ENCODE measurements at places on chromosomes 1 and 21.

- DNase-seq, result no peak
Observed at GRCh38 chr21:39601187-39601928, 11.4 kb upstream of the B3GALT5 start.

DNA sequence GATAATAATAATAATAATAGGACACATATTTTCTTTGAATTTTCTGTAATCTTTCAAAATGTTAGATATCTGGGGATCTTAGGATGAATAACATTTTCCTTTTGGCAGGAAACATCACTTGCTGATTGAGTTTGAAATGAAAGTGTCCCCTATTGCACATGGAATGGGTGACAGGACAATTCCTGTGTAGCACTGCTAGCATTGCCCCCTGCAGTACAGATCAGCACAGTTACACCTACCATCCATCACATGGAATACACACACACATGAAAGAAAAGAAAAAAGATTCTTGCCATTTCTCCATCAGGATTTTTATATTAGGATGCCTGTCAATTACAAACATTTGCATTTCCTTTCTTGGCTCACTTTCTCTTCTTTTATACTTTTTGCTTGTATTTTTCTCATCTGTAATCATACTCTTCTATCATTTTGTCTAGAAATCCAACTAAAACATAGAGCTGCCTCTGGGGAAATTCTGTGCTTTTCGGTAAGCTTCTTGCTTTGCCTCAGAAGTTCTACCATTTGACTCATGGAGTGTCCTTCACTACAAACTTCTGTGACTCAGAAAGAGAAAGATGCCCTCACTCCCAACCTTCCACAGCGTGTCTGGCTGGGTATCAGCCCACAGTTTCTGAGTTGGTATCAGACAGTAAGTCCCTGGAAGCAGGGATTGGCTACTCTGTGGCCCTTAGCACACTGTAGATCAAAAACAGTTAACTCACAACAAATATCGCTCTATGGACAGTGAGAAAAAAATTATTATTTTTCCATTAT lies 641.2 kb downstream of the PTPRC start:
- DNase-seq, result peak; percentile 53

DNA sequence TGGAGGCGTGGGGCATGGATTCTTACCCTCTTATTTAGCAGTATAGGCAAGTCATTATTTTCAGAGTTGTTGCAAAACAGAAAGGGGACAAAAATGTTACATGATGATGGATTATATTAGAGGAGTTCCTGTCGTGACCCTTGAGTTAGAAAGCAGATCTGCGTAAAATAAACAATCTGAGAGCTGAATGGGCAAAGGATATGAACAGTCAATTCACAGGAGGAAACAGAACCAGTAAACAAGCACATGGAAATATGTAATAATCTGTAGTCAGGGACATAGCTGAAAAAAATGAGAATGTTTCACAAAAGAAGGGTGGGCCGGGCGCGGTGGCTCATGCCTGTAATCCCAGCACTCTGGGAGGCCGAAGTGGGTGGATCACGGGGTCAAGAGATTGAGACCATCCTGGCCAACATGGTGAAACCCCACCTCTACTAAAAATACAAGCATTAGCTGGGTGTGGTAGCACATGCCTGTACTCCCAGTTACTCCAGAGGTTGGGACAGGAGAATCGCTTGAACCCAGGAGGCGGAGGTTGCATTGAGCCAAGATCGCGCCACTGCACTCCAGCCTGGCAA lies 20.9 kb downstream of the RCAN1 start:
- no peak for DNase-seq

DNA sequence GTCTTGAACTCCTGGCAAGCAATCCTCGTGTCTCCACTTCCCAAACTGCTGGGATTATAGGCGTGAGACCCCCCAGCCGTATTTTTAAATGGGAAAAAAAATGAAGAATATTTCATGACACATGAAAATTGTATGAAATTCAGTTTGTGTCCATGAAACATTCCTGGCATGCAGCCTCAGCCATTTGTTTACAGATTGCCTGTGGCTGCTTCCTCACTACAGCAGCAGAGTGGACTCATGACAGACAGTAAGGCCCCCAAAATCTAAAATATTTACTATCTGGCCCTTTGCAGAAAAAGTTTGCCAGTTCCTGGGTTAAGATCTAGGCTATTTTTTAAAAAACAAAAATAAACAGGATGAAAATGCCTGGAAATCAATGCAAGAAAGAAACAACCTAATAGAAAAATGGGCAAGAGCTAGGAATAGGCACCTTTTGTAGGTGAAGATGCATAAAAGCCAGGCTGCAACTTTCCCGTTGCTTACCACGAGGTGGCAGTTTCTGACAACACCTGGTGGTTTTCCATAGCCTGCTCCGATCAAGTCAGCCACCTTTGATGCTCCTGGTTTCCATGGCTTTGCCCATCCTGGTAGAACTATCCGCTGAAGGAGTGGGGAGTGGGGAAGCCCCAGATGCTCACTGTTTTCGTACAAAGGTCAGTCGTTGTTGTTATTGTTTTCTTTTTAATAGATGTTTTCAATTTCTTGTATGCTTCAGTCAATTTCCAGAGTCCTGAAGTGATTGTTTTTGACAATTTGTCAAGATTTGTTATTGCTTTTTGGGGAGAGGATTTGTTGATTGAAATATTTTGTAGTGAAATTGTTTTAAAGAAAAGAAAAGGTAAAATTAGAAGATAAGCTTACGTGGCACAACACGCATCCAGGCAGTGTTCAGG lies 24.3 kb downstream of the UBE2Q1 start:
- no peak for DNase-seq

DNA sequence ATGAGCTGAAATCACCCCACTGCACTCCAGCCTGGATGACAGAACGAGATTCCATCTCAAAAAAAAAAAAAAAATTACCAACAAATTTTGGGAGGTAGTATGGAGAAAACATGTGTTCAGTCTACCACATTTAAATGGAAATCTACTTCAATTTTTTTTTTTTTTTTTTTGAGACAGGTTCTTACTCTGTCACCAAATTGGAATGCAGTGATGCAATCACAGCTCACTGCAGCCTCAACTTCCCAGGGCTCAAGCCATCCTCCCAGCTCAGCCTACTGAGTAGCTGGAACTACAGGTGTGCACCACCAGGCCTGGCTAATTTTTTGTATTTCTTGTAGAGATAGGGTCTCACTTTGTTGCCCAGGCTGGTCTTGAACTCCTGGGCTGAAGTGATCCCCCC lies 82.1 kb downstream of the GFI1 start:
- no peak for DNase-seq

DNA sequence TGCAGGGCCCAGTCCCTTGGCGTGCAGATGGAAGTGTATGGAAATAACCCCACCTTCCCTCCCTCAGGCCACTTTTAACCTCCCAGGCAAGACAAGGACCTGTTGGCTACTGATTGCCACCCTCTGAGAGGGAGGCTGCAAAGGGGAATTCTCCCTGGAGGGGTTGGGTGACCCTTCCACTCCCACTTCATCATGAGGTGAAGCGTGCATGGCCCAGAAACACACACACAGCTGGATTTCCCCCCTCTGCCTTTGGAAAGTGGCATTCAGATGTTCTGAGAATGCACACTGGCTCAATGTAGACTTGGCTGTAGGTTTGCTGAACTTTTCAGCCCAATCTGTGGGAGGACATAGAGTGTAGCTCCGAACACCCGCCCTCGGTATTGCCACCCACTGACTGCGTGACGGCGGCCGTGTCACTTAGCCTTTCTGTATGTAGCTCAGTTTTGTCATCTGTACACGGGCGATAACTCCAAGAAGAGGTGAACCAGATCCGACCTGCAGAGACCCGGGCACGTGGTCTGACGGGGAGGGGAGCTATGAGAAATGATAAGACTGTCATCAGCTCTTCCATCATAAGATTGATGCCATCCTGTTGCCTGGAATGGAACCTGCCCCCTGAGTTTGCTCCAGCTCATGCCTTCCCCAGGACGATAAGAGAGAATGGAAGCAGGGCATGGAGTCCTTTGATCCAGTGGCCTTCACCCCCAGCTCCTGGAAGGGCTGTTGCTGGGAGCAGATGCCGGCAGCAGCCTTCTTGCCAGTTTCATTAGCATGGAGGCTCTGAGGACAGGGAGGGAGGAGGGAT lies 19.3 kb downstream of the MIIP start:
- DNase-seq, result no peak

DNA sequence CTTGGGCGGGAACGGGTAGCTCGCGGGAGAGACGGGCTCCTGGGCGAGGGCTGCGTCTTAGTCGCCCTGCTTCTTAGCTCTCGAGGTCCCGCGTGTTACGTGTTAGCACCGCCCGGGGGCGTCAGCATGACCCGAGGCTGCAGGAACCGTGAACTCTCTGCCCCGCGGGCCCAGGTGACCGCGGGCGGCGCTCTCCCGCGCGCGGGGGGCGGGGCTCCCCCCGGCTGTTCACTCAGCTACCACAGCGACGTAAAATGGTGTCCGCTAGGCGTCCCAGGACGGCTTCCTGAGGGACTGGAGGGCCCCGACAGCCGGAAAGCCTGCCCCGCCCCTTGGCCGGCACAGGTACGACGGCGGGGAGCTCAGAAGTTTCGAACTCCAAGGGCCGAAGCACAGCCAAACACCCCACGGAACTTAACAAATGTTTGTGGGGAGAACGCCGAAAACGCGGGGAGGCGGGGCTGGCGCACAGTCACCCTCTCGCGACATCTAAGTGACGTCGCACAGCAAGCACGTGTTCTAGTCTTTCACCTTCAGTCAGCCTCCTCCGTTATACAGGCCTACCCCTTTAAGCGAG lies 780 bp upstream of the RBM15 start:
- peak; percentile 67 for DNase-seq

- no peak for DNase-seq
Observed at GRCh38 chr1:4702932-4703331, 48.5 kb downstream of the AJAP1 start.

DNA sequence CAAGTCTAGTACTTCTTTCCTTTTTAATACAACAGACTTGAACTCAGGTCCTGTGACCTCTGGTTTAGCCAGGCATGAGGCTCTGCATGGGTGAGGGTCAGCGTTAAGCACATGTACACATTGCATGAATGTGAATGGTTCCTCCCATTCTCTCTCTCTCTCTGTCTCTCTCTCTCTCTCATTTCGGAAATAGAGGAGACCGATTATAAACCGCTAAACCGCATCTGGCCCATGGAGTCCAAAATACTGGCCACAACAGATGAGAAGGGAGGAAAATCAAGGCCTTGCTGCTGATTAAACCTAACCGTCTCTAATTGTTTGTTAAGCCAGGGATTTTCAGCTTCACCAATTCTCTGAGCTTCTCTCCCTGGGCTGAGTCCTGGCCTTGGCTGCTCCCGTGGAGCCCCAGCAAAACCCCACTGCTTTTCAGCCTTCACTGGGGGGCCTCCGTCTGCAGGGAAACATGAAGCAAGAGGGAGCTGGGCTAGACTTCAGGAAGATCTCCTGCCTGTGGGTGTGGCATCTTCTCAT lies 6.6 kb downstream of the RSPO1 start:
- no peak for DNase-seq

GRCh38 chr1:46394872-46395465 lies 852 bp downstream of the FAAH start:
- no peak for DNase-seq

DNA sequence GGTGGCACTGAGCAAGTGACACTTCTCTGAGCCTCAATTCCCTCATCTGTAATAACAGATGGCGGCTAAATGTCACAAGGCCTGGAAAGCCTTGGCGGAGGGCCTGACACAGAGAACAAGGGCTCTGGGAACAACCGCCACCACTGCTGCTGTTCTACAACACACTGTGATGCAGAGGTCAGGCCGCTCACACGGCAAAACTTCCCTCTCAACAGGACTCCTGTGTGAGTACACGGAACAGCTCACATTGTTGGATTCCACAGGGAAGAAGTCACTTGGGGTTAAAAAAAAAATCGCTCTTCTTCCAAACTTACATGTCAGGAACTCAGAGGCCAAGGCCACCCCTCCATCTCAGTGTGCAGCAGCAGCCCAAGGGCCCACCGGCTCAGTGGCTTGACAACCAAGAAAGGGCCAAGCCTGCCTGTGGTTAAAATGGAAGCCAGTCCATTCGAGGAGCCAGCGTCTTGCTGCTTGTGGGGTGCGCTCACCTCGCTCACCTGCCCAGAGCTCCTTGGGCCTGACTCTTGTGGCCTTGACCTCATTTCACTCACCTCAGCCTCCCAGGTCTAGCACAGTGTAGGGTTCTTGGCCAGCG lies 101.1 kb downstream of the RAVER2 start:
- DNase-seq, result no peak

DNA sequence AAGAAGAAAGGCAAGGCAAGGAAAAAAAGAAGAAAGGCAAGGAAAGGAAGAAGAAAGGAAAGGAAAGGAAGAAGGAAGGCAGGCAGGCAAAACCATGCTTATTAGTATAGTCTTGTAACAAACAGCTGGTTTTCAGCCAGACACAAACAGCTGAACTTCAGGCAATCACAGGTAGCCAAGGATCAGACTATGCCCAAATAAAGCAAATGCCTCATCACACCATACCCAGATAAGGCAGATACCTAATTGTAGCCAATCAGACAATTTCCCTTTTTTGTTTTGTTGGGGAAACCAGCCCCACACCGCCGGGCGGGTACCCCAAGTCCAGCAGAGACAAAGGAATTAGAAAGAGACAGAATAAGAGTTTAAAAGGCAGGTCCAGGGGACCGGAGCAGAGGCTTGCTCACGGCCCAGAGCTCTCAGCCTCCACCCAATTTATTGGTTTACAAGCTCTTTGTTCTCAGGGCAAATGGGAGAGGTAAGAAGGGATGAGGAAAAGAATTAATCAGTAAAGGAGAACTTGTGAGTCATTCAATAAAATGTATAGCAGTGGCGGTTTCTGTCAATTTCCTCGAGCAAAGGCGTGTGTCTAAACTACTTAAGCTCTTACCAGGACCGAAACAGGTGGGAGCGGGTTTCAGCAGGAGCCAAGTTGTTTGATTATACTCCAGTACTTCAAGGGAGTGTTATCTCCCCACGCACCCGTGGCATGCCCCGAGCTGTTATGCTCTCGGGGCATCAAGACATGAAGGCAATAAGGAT lies 886.8 kb downstream of the KCNT2 start:
- no peak for DNase-seq

DNA sequence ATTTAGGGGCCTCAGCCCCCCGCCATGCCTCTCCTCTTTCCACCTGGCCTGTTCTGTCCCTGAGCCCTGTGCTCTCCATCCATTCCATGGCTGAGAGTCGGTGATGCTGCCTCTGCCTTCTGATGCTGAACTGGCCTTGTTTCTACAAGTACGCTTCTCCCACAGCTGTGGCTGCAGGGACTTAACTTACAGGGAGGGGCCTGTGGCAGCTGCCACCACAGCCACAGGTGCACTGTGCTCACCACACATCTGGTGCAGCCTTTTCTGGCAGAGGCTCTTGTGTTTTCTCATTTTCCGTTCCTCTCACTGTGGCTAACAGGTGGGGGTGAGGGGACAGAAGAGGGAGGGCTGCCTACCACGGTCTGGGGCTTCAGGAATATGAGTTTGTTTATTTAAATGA lies 4.2 kb downstream of the FMO1 start:
- DNase-seq, result no peak

GRCh38 chr1:38994196-38994595 lies 3.1 kb downstream of the AKIRIN1 start:
- no peak for DNase-seq

- no peak for DNase-seq
Observed at GRCh38 chr1:240254778-240255291, 163.2 kb downstream of the FMN2 start.

GRCh38 chr1:200837931-200838571 lies 34.7 kb upstream of the GPR25 start:
- DNase-seq, result peak; percentile 12

Measured in stromal cell of bone marrow (primary cell).